ENCODE measurements at places on chromosomes 2 and 18. TPM values are rescaled to one million over a fixed set of nuclear protein-coding genes. Genes with fewer than 3 reads are reported as not detected.

Gene TRABD2A
- polyA plus RNA-seq, result 0.59 TPM

Gene LONRF2
- polyA plus RNA-seq, result 4.6 TPM

Gene ARL4C
- polyA plus RNA-seq, result 50.0 TPM

Gene PDCD1
- polyA plus RNA-seq, result not detected

Gene RAD51AP2
- polyA plus RNA-seq, result 0.17 TPM

Gene AQP12A
- polyA plus RNA-seq, result 0.38 TPM

Gene GEN1
- 14.1 TPM for polyA plus RNA-seq

Gene KIAA2012
- 0.10 TPM for polyA plus RNA-seq

GRCh38 chr2:63257473-63257872, 206.8 kb downstream of the OTX1 start:
- no peak for DNase-seq

- no peak for DNase-seq
Observed at GRCh38 chr2:117064021-117064420, 750.5 kb upstream of the DDX18 start.

GRCh38 chr2:127834951-127835350, 23.0 kb downstream of the POLR2D start:
- DNase-seq, result no peak

- no peak for DNase-seq
Observed at GRCh38 chr18:43079422-43079821, 36.1 kb downstream of the RIT2 start.

DNA sequence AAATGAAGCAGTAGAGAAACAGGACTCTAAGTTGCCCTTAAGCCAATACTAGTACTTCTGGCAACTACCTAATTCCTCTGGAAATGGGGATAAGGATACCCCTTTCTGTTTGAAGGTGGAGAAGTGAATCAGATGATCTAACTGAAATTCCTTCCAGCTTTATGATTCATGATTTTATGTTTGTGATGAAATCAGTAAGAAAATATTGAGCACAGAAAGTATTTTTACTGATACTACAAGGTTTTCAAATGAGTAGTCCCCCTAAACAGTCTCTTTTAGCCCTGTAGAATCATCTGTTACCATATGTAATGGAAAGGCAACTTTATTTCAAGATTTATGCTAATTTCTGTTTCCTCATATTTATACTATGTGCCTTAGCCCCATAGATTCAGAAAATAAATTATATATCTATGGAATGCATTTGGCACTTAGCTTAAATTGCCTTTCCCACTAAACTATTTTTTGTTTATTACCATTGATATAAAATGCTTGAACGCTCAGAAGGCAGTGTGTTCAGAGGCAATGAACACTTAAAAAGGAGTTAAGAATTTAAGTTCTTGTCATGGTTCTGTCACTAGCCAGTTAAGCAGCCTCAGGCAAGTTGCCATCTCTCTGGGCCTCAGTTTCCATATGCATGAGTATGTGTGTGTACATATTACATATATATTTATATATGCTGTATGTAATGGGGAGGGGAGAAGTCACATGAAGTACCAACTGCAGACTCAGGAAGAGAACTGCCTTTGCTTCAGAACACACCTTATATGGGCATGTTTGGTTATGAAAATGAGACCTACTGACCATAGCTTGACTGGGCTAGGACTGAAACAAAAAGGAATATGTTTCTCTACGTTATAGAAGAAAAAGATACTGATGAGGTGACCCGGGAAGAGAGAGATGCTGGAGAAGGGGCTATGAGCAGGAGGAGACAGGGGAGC, 97.7 kb downstream of the CDC42EP3 start:
- no peak for DNase-seq

GRCh38 chr2:224796695-224797305, 80.6 kb upstream of the CCDC195 start:
- DNase-seq, result no peak

GRCh38 chr18:61892683-61893308, at the start of gene RNF152:
Gene RNF152 (minus strand): TSS chr18:61893007. CDS start chr18:61816463, 76,544 bp downstream.
- DNase-seq, result no peak

DNA sequence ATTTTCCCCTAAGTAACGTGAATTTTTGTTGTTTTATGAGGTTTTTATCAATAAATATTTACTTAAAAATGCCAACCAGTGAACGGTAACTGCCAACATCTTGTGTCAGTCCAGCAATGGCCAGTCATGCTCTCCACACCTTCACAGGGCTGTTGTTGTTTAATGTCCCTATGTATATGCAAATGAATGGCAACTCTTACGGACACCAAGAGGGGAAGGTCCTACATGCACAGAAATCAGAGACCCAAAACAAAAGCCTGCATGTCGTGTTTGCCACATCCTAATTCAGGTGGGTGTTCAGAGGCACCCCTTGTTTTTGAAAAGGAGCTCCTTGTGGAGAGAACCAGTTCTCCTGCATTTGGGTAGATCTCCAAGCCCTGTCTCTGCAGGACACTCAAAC, 4.8 kb upstream of the FTCDNL1 start:
- DNase-seq, result no peak

- DNase-seq, result no peak
Observed at GRCh38 chr2:30293303-30293921, 62.1 kb downstream of the LBH start.

DNA sequence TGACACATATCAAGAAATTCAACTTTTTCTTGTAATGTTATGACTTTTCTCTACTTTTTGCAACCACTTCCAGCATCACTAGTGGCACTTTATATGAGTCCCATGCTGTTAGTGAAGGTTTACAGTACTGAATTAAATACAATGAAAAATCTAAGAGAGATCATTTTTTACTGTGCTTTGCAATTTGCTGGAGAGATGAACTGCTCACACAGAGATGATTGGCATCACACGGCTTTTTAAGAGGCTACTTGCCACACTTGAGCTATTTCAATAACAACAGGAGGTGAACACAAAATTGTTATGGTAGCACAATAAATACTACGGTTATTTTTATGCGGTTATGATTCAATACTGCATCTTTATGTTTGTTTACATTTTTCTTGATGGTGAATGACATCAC, 88.9 kb downstream of the DAW1 start:
- no peak for DNase-seq

- no peak for DNase-seq
Observed at GRCh38 chr2:23603581-23603980, 218.6 kb downstream of the KLHL29 start.

- DNase-seq, result no peak
Observed at GRCh38 chr2:161044921-161045320, 115.3 kb upstream of the TANK start.

DNA sequence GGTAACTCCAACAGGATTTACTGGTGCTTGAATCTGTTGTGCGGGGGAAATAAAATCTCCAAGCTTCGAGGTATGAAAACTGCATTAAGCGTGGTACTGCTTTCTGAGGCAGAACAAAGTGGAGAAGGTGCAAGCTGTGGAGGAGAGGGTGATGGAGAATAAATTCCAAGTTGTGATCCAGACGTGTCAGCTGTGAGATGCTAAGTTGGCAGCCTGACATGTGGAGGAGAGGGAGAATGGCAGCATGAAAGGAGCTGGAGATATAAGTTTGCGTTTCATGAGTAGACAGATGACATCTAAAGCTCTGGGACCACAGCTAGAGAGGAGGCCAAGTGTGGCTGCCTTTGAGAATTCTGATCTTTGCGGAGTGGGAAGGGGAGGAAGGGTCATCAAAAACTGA, 411.8 kb downstream of the FBXO15 start:
- DNase-seq, result no peak

GRCh38 chr2:88549616-88550292, 77.5 kb downstream of the EIF2AK3 start:
- no peak for DNase-seq

DNA sequence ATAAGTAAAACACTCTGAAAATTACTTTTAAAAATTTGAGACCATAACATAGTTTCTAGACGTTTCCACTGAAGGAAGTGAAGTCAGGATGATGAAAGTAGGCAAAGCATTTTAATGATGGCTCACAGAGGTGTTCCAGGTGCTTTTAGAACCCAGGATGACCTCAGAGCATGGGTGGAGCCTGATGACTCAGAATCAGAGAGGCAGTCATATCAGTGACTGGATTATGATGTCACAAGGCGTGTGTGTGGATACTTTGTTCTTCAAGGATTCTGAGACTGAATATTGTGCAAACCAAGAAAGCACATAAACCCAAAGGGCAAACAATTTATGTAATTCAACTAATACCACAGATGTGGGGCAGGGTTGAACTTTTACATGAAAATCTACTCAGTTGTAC, 208.0 kb upstream of the FBXO11 start:
- no peak for DNase-seq

Measured in renal cortex interstitium (tissue), 15 donors.